ENCODE measurements at places on chromosomes 16 and 17. TPM values are rescaled to one million over a fixed set of nuclear protein-coding genes. Genes with fewer than 3 reads are reported as not detected.

GRCh38 chr17:43772877-43773648 lies 5.7 kb downstream of the DUSP3 start:
- no peak for DNase-seq

ZNF624 gene
- 3.6 TPM for total RNA-seq

DNA sequence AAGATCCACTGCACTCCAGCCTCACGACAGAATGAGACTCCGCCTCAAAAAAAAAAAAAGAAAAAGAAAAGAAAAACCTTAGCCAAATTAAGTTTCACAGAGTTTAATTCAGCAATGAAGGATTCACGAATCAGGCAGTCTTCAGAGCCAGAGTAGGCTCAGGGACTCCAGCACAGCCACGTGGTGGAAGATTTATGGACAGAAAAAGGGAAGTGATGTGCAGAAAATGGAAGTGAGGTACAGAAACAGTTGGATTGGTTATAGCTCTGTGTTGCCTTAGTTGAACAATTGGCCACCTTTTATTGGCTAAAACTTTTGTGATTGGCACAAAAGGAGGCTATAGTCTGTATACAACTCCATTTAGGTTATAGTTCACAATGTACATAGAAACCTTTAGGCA lies 256.6 kb downstream of the HS3ST3B1 start:
- DNase-seq, result no peak

DNA sequence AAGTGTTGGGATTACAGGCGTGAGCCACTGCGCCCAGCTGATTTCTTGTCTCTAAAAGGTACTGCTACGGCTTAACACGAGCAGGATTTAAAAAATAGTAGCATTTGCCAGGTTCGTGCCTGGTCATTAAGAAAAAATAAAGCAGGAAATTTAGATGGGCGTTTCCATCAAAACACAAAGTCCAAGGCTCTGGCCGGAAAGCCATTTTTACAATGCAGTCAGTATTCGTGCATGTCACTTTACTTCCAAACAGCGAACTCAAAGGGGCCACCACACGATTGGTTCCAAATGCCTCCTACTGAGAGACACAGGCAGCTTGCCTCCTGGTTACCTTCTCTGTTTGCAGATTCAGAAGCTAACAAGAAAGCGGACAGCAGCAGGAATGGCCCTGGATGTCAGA lies 66.2 kb downstream of the MRM3 start:
- DNase-seq, result no peak

DNA sequence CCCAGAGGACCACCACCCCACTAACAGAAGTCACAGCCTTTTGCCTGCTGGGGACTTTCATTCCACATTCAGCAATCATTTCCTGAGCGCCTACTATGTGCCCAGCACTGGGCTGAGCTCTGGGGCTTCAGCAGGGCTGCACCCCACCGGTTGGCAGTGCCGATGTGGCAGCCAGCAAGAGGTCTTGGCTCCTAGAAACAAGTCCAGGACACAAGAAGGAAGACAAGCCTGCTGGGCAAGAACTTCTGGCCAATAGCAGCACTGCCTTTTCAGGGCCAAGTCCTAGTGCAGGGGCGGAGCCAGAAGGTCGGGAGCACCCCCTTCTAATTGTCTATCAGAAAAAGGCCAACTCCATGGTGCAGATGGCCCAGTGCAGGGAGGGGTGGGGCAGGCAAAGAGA lies 13.0 kb upstream of the HOXB9 start:
- no peak for DNase-seq

- DNase-seq, result no peak
Measured at GRCh38 chr16:22813223-22813947, 577 bp upstream of the HS3ST2 start.

- DNase-seq, result no peak
Measured at GRCh38 chr17:78842881-78843565, 2.4 kb upstream of the USP36 start.

RCVRN gene
- not detected for total RNA-seq

- no peak for DNase-seq
Measured at GRCh38 chr16:4651827-4652226, 27.2 kb downstream of the MGRN1 start.

HBA1 gene
- not detected for total RNA-seq

DNA sequence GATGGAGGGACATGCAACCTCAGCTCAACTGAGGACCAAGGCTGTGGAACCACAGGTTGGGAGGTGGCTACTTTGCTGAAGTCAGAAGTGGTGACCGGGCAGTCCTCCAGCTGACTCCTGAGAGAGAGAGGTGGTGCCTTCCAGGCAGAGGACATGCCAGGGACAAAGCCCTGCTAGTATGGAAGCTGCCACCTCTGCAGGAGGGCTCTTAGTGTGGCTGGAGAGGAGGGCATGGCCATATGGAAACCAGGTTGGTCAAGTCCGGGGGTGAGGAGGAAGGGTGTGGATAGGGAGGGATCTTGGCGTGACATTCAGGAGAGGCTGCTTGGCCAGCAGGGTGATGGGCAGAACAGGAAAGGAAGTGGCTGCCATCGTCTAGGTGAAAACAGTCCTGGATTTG lies 5.7 kb downstream of the C16orf86 start:
- DNase-seq, result no peak

FAM20A gene
- total RNA-seq, result not detected

DNA sequence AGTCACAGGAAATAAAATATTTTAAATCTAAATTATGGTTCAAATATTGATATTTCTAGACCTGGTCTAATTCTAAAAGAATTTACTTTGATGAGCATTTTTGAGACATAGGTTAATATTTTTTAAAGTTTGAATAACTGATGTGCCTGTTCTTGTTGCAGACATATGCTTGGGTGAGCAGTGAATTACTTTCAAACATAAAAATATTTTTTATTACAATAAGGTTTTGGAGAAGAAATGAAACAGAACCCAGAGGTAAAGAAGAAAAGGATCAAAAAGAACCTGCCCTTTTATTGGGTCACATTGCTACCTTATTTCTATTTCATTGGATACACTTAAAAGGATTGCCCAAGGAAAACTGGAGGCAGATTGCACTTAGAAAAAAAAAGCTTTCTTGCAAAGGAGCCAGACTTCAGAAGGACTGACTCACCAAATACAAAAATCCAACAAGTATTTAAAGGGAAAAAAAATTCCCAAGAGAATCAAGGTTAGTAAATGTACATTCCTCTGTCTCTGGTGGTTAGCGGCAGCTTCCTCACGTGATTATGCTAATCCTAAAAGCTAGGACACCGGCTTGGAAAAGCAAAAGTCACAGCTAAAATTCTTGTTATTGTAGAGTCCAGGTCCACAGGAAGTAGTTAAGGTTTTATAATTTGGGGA lies 18.5 kb downstream of the ENPP7 start:
- DNase-seq, result no peak

GRCh38 chr17:6548578-6549330 lies 7.6 kb downstream of the PITPNM3 start:
- no peak for DNase-seq

SPEM3 gene
- not detected for total RNA-seq

GRCh38 chr17:32780721-32781120 lies 96.2 kb downstream of the MYO1D start:
- no peak for DNase-seq

- no peak for DNase-seq
Measured at GRCh38 chr17:13728781-13729180, 127.1 kb upstream of the HS3ST3A1 start.

- DNase-seq, result peak; percentile 45
Measured at GRCh38 chr16:84999200-84999599, 12.1 kb downstream of the ZDHHC7 start.

CLEC10A gene
- not detected for total RNA-seq

GRCh38 chr16:23562505-23562904 lies 5.0 kb downstream of the UBFD1 start:
- no peak for DNase-seq

GRCh38 chr16:80894091-80894490 lies 89.7 kb upstream of the CDYL2 start:
- no peak for DNase-seq

GRCh38 chr16:10180771-10181163 lies 1.5 kb downstream of the GRIN2A start:
- no peak for DNase-seq

GRCh38 chr17:16912021-16912962 lies 59.6 kb downstream of the TNFRSF13B start:
- DNase-seq, result no peak

DNA sequence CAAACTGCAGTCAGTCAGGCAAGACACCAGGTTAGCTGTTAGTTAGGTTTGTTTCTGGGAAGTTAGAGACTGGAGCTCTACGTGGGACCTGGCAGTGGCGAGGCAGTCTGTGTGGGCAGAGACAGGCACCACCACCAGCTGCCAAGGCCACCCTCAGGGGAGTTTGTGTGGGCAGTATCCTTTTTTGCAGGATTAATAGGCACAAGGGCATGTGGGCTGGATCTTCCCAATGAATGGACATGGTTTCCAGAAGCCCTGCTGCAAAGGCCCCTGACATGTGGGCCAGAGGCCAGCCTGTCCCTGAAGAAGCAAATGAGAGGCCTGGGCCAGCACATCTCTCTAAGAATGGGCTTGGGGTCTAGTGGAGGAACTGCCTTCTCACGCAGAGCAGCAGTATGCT lies 19.2 kb upstream of the SREBF1 start:
- no peak for DNase-seq

TMIGD1 gene
- not detected for total RNA-seq

DNA sequence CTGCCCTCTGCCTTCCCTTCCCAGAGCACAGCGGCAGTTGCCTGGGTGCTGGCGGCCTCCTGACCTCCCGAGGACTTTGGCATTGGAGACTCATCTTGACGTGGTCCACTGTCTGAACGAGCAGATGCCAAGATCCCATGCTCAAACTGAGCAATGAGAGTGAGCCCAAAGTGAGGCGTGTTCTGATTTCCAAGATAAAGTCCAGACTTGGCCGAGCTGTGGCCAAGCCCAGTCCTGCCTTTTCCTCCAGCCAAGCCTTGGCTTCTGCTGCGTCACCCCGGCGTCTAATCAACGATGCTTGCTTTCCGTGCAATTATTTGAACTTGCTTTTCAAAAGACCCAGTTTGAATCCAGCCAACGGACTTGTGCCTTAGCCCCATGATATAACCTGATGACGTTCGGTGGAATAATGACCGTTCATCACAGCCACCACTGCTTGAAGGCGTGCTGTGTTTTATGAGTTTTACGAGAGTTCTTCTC lies 179.2 kb downstream of the IRF8 start:
- DNase-seq, result no peak

GRCh38 chr17:1123393-1123831 lies 56.4 kb downstream of the ABR start:
- no peak for DNase-seq

Measured in glomerular endothelial cell (primary cell).